ENCODE measurements at places on chromosomes 11 and 22.

- no peak for DNase-seq
Observed at GRCh38 chr11:71112454-71112853, 139.9 kb downstream of the SHANK2 start.

DNA sequence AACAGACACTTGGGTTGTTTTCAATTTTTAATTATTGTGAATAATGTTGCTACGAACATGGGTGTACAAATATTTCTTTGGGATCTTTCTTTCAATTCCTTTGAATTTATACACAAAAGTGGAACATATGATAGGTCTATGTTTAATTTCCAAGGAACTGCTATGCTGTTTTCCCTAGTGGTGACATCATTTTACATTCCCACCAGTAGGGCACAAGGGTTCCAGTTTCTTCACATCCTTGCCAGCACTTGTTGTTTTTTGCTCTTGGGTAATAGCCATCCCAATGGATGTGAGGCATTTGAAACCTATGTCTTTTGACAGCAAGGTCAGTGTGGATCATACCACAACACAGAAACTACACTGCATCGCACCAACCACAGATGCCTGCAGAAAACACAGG is 41.8 kb upstream of the SCN3B start:
- DNase-seq: no peak

GRCh38 chr11:69828971-69829344 is 9.7 kb upstream of the FGF3 start:
- DNase-seq: no peak

DNA sequence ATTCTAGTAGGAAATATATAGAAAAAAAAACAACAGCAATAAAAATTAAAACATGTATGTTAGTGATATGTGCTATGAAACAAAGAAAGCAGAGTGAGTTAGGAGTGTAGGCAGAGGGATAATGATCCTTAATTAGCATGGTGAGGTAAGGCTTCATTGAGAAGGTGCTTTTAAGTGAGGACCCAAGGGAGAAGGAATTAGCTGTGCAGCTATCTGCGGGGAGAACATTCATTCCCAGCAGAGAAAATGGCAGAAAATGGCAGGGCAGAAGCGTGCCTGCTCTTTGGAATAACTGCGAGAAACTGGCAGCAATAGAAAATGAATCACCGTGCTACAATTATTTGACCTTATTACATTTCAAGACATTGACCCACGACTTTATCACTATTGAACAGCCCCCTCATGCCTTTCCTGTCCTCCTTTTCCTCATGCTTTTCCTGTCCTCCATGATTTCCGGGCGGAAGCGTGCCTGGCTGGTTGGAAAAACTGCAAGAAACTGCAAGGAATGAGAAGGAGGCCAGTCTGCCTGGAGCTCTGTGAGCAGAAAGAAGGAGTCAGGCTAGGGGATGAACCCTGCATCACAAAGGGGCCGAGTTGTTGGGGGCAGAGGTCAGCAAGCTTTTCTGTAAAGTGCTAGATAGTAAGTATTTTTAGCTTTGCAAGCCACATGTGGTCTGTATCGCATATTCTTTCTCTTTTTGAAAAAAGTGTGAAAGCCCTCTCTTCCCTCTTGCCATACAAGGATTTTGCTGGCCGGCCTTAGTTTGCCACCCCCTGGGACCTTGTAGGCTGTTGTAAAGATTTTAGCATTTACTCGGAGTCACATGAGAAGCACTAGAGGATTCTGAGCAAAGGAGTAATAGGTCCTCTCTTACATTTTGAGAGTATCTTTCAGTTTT is 37.1 kb upstream of the SWAP70 start:
- DNase-seq: no peak

DNA sequence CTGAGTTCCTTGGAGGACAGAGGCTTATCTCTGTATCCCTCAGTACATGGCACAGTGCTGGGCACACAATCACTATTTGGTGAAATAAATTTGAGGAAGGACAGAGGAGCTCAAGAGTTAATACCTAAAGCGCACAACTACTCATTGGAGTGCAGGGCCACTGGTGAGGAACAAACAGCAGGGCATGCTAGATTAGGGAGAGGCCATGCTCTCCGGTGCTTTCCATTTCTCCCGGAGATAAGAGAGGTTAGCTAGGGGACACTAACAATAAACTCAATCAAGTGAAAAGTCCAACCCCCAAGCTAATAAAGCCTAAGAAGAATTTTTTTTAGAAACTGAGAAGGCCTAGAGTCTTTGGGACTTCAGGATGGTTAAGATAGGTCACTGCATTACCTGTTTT is 29.1 kb downstream of the NFRKB start:
- no peak for DNase-seq

DNA sequence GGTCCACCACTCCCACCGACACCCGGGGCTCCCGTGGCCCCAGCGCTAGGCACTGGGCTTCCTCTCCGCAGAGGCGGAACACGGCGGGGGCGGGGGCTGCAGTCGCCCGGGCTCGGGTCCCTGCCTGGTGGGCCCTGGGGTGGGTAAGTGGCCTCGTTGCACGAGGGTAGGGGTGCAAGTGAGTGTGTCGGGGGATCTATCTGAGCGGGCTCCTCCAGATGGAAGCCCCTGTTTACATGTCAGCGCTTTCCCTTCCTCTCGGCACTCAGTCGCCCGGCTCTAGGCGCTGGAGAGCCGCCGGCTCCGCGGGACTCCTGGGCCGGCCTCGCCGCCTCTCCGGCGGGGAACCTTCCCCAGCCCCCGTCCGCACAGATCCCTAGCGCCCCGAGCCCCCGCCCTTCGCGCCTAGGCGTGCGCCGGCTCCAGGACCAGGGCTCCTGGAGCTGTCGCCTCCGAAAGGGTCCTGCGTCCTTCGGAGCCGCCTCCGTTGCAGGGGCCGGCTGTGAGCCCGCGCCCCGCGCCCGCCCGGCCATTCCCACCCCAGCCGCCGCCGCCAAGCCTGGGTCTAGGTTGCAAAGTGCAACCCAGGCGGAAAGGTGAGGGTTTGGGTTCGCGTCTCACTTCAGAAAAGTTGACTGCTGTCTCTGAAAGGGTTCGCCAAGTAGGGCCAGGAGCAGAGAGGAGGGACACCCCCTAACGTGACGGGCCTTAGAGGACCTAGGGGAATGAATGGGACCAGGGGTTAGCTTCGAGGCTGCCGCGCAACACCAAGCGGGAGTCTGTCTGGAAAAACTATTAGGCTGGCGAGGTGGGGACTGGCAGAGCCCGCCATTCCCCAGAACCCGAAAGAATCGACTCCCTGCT is 978 bp downstream of the FLI1 start:
- DNase-seq: no peak

DNA sequence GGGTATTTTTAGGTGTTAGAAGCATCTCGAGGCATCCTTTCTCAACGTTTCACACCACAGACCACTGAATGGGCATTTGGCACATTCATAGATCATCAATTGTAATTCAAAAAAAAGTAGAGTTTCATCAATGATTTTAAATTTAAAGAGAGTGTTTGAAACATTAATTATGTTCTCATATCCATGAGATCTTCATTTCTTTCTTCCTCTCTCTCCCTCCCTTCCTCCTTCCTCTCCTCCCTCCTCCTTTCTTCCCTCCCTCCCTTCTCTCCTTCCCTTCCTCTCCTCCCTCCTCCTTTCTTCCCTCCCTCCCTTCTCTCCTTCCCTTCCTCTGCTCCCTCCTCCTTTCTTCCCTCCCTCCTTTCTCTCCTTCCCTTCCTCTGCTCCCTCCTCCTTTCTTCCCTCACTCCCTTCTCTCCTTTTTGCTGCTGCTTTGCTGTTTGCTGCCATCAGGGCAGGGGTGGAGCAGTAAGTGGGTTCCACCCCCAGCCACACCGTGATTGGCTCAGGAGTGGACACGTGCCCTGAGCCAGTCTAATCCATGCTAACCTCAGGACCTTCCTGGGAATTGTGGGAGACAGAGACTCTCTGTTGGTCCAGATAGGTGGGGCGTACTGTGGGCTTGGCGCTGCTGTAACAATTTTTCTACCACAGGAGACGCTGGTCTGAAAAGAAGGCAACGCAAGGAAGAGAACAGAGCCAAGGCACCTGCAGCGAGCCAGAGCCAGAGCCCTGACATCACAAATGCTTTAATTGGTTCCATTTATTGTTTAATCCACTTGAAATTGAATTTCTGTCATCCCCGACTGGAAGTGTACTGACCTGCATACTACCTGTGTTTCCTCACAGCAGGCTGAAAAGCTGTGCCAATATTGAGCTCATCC is 33.7 kb upstream of the APOBEC3A start:
- DNase-seq: no peak

GRCh38 chr11:42768576-42768975 is 543.2 kb upstream of the API5 start:
- DNase-seq: no peak

All from esophagus squamous epithelium (tissue), 5 donors.